ENCODE measurements at places on chromosomes 2 and 18.

- DNase-seq, result no peak
Measured at GRCh38 chr2:69767034-69767433, 25.1 kb downstream of the ANXA4 start.

- no peak for DNase-seq
Measured at GRCh38 chr2:75041731-75042600, 83.5 kb downstream of the POLE4 start.

GRCh38 chr2:134630504-134631159 lies 88.2 kb downstream of the TMEM163 start:
- no peak for DNase-seq

DNA sequence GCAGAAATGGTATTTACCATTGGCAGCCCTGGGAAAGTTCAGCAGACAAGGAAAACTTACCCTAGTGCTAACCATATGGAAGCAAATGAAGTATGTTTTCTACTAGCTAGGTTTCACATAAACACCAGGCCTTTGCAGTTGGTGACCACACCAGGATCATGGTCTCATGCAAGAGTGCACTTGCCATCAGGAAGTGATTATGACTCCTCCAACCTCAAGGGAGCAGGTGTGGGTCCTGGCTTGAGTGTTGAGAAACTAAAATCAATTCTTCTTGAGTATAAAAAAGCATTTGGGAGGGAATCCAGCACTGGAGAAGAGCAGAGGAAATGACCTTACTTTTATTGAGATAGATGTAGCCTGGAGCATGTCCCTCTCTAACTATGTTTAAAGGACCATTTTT lies 56.8 kb upstream of the SPAG16 start:
- no peak for DNase-seq

GRCh38 chr2:144430722-144431391 lies 89.1 kb downstream of the ZEB2 start:
- DNase-seq, result no peak

GRCh38 chr2:97676620-97677019 lies 7.1 kb downstream of the C2orf92 start:
- DNase-seq, result no peak

DNA sequence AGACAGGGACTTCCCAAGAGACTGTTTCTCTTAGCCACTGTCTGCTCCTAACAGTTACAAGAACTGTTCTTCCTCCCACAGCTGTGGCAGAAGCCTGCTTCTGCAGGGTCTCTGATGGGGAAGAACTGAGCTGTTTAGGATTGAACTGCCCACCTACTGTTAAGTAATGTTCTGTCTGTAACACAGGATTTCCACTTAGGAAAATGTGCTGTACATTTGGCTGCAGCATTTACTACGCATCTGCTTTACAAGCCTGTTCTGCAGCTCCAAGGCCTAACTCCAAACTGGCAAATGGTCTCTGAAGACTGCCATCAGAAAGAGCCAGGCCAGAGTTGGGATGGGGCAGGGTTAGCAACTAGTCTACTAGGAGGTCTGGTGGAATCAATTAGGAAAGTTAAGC lies 87.8 kb upstream of the UPP2 start:
- DNase-seq, result no peak

DNA sequence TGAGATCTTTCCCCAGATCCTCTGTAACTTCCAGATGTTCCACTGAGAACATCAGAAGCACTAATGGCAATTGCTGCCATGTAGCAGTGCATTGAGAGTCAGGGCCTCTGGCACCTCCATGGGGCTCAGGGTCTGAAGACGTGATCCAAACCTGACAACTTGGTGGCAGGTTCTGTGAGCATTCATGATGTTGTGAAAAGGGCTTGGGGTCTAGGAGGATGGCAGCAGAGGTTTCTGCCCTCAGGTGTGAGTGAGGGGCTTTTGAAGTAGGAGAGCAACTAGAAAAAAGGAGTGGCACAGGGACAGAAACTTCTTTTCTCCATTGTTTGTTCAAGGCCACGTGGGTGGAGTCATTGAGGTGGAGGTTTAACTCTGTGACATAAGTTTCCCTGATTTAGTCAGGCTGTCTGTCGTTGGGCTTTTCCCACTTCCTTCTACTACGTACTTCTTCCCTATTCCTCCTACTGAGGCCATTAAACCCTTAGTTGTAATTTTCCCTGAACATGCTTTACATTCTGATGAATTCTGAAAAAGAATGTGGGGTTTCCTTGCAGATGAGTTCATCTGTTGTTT lies 13.1 kb downstream of the CFLAR start:
- no peak for DNase-seq

DNA sequence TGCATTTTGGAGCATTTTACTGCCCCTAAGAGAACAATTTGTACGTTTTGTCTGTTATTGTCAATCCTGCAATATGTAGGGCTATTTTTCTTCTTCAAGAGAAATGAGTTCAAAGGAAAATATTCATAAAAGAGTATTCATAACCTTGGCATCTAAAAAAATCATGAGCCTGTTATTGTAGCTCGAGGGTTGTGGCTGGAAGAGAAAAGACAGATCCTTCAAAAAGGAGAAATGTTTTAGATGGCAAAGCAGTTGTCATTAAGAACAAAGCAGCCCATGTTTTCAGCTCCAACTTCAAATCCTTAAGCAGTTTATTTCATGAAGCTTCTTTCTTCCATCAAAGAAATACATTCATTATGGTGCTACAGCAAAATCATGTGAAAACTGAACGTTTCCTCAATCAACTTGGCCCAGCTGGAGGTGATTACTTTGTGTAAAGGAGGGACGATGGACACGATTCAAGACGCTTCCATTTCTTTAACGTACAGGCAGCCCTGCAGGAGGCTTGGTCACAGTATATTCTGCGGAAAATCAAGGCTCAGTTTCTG lies 31.4 kb downstream of the QPCT start:
- no peak for DNase-seq

GRCh38 chr2:37918742-37919186 lies 6.3 kb upstream of the RMDN2 start:
- no peak for DNase-seq

DNA sequence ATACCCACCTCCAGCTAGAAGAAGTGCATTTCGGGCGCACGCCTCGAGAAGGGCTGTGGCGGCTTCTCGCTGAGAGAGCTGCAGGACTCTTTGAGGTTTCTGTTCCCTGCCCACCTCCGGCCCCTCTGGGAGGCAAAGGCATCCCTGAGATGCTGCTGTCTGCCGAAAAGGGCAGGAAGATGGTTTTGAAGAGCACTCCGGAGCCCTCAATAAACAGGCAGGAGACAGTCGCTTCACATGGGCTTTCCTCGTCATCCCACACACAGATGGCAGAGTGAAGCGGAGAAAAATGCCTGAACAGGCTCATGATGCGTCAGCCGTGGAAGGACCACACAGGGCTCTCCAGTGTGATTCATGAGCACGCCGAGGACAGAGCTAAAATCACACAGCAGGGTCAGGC lies 25.4 kb upstream of the GLI2 start:
- DNase-seq, result no peak

DNA sequence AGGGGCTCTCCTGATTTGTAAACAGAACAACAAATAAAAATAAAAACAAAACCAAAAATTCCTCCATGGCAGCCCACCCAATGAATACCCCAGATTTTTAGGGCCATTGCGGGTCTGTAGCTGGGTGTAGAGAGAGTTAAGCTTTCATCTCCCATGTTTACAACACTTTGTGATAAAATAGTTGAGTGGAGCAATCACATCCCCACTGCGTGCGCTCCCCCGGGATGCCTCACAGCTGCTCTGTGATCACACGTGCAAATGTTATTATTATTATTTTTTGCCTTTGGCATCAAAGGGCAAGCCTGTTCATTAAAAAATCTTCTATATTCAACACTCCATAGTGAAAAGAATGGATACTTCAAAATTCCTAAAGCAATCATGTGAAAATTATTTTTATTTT lies 118.0 kb downstream of the MBP start:
- DNase-seq, result no peak

GRCh38 chr18:49486953-49487710 lies at the start of gene C18orf32:
Gene C18orf32, minus strand, starts transcription at chr18:49487234. Its CDS starts 3,486 bp downstream, at chr18:49483748.
- peak; percentile 92 for DNase-seq

GRCh38 chr2:71223767-71224333 lies 3.1 kb downstream of the PAIP2B start:
- no peak for DNase-seq

DNA sequence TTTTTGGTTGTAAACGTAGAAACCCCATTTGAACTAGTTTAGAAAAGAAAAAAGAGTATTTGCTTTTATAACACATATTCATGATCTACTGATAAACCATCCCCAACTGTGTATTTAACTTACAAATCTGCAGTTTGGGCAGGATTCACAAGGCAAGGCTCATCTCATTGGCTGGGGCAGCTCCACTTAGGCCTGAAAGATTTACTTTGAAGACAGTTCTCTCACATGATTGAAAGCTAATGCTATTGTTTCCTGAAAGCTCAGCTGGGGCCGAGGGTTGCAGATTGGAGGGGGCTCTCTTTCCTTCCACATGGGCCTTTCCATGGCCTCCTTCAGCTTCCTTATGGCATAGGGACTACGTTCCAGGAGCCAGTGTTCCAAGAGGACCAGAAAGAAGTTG lies 47.4 kb downstream of the ARHGAP15 start:
- DNase-seq, result no peak

GRCh38 chr2:85607268-85608215 lies 4.3 kb downstream of the C2orf68 start:
- DNase-seq, result no peak

- no peak for DNase-seq
Measured at GRCh38 chr2:42974169-42974720, 181.9 kb upstream of the HAAO start.

GRCh38 chr2:65199166-65199565 lies 28.5 kb upstream of the ACTR2 start:
- no peak for DNase-seq

GRCh38 chr2:200471324-200471848 lies 38.5 kb downstream of the KCTD18 start:
- no peak for DNase-seq

DNA sequence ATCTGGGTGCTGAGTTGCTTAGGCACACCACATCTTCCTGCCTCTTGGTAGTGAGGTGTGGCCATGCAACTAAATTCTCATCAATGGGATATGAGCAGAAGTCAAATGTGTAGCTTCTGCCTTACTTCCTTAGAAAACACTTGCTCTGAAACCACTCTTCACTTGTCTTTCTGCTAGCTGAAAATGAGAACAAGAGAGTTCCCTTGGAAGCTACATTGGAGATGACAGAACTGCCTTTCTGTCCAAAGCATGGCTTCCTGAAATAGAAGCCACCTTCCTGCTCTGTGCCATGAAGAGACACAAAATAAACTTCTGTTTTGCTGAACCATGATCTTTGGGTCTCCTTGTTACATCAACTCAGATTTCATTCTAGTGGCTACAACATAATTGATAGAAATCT lies 659.9 kb downstream of the IRS1 start:
- DNase-seq, result no peak

Data from stimulated activated CD4-positive, alpha-beta T cell treated with anti-CD3 and anti-CD28 coated beads, Interleukin-12 subunit alpha, Interleukin-12 subunit beta, amount 100 ng/mL, for 48 hours (primary cell).